Astrocyte of the spinal cord (primary cell): ENCODE measurements at places on chromosomes 1 and 21.

GRCh38 chr1:219413536-219413935, 199.4 kb downstream of the ZC3H11B start:
- DNase-seq = no peak

DNA sequence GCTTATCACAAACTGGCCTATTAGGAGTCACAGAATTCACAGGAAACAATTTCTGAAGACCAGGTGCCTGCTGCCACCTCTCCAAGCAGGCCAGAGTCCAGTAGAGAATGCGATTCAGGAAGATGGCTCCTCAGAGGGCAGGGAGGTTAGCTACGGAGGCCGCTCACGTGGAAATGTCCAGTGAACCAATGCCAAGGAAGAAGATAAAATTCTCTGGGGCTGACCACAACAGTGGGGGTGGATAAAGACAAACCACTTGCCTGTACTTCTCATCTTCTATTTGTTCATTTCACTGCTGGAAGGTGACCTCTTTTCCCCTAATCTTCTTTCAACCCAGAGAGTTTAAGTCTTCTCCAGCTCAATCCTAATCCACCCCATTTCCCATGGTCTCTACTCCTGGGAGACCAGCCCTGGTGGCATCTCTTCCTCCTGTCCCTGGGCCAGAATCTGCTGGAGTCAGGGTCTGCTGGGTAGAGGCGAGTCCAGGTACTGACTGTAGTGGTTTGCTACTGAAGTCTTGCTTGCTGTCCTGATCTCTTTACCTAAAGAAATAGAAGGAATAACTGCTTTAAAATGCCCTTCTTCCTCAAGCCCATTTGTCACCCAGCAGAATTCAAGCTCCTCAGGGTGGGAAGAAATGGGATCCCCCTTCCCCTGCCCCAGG, 3.2 kb downstream of the PSRC1 start:
- DNase-seq = no peak

- no peak for DNase-seq
These were observed 46.4 kb upstream of the SOD1 start for GRCh38 chr21:31612894-31613785.

- peak; percentile 68 for DNase-seq
These were observed 55.7 kb upstream of the ETV3 start for GRCh38 chr1:157193702-157194391.

GRCh38 chr1:181255270-181255929, 166.9 kb downstream of the IER5 start:
- DNase-seq = peak; percentile 93

DNA sequence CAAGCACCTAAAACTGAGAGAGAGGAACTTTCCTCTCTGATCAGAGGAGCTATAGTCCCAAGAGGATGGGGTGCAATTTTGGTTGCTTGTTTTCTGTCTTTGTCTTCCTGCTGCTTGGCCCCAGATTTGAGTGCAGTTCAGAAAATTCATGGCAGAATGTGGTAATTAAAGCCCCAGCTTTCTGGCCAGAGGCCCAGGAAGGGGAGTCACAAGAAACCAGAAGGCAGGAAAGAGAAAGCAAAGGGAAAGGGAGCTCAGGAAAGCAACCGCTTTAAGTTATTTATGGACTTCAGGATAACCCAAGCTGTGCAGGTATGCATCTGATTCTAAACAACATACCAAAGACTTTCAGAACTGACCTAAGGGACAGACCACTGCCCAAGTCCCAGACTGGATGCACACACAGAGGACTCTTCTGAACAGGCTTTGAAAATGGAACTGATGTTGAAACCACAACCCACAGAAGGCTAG, 88.8 kb downstream of the ST3GAL3 start:
- peak; percentile 93 for DNase-seq

DNA sequence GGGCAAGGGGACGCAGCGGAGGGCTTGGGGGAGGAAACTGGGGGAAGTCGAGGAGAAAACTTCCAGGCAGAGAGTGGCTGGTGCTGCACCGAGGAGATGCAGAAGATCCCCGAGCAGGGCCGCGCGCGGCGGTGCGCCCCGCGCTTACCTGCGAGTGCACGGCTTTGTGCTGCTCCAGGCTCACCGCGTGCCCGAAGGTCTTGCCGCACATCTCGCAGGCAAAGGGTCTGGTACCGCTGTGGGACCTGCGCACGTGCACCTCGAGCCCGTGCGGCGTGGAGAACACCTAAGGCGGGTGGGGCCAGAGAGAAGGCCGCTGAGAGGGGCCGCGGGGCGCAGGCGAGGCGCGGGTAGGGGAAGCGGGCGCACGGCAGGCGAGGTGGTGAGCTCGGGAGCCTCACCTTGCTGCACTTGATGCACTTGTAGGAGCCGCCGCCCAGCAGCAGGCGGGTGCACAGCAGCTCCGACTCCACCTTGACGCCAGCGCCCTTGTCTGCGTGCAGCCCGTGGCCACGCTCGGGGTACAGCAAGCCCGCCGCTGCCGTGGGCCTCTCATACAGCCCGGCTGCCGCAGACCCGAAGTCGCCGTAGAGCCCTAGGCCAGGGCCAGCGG, 6.4 kb downstream of the GFI1 start:
- DNase-seq = no peak

DNA sequence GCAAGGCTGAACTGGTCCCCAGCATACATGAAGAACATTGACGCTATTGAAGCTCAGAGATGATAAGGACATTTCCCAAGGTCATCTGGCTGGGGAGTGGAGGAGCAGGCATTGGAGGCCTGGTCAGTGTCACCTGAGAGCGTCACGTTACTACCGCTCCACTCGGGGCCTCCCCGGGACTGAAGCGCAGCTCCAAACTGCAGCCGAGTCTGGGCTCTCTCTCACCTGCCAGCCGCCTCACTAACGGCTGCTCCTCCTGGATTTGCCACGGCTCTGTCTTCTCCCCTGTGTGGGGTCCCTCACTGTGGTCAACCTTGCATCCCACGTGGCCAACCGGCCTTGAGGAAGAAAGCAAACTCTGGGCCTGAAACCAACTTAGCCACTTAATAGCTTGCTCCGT, 111.3 kb downstream of the ADSS2 start:
- no peak for DNase-seq

GRCh38 chr1:119506941-119507340, at the start of gene HSD3B1:
TSS of gene HSD3B1 (plus strand) at chr1:119507210. CDS start at chr1:119507477, 267 bp downstream.
- no peak for DNase-seq

DNA sequence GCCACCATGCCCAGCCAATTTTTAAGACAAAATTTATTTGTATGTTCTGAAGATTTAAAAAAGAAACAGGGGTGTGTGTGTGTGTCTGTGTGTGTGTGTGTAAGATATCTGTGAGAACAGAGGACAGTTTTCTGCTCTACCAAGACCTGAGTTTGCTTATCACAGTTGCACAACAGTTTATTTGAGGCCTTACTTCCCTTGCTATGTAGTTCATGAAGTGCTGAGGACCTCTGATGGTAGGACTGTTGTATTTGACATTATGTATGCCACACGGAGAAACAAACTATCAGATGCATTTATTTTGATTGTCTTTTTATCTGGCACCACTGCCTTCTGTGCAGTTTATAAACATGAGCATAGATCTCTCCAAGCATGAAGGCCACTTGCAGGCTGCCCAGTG, 355.2 kb downstream of the PBX1 start:
- DNase-seq = peak; percentile 12

- DNase-seq = no peak
These were observed 301.7 kb upstream of the LYPLAL1 start for GRCh38 chr1:218872026-218872425.

DNA sequence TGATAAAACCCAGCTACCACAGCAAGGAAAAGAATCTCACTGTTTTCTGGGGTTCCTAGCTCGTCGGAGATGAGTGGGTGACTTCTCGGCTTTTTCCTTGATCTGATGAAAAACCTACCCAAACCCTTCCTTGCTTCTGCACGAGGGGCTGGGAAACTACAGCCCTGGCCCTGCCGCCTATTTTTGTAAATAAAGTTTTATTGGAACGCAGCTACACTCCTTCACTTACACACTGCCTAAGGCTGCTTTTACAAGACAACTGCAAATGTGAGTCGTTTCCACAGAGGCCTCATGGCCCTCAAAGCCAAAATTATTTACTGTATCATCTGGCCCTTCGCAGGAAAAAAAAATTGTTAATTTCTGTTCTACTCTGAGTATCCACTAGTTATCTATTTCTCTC, 116.0 kb upstream of the TMPRSS2 start:
- no peak for DNase-seq

GRCh38 chr1:179337288-179337687, 28.5 kb upstream of the AXDND1 start:
- no peak for DNase-seq

- DNase-seq = no peak
These were observed 27.7 kb downstream of the DESI2 start for GRCh38 chr1:244680667-244681066.

DNA sequence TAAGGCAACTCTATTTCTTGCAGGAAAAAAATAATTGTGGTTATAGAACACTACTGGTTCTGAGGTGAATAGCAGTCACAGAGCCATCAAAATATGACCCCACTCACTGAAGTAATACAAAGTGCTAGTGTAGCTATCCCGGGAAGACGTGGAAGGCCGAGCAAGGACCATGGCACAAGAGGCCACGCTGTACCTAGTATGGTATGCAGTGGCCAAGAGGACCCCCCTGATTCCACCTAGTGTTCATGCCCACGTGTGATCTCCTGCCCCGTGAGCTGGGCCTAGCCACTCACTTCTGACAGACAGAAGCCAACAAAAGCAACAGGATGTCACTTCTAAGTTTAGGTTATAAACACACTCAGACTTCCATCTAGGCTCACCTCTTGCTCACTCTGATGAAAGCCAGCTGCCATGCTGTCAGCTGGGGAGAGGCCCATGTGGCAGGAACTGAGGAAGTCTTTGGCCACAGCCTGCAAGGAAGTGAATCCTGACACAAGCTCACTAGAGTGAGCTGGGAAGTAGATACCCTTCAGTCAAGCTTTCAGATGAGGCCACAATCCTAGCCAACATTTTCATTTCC, 21.7 kb upstream of the LSS start:
- no peak for DNase-seq

DNA sequence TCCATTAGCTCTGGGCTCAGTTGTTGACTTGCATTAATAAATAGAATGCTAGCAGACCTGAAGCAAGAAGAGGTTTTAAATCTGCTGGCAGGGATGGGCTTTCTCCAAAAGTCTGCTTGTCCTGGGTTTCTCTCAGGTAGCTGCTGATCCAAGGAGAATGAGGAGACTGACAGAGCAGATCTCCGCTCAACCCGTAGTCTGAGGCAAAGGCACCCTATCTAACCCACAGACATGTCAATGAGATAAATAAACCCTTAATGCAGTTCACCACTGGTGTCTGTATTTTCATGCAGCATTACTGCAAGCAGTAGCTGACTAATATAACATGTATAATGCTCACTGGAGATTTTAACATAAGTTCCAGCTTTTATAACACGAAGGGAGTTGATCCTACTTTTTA, 44.1 kb upstream of the RGS21 start:
- DNase-seq = no peak

- DNase-seq = peak; percentile 94
These were observed 49.8 kb downstream of the KCNJ15 start for GRCh38 chr21:38306433-38307141.

- no peak for DNase-seq
These were observed 780 bp upstream of the RBM15 start for GRCh38 chr1:110338309-110338885.

DNA sequence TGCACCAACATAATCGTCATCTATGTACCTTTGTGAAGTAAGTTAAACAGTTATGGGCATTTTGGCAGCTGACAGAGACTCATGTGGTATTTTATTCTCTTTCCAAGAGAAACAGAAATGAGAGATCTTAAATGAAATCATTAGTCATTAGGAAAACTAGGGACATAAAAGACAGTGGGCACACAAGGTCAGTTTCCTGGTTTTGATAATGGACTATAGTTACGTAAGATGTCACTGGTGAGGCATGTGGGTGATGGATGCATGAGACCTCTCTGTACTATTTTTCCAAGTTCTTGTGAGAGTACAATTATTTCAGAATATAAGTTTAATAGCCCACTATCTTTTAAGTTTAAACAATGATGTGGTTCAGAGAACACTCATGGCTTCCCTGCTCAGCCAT, 216.9 kb downstream of the APP start:
- peak; percentile 37 for DNase-seq

- peak; percentile 35 for DNase-seq
These were observed 516 bp downstream of the TBX15 start for GRCh38 chr1:118987468-118988185.

GRCh38 chr1:111538343-111539025, 35.1 kb upstream of the ADORA3 start:
- peak; percentile 77 for DNase-seq

DNA sequence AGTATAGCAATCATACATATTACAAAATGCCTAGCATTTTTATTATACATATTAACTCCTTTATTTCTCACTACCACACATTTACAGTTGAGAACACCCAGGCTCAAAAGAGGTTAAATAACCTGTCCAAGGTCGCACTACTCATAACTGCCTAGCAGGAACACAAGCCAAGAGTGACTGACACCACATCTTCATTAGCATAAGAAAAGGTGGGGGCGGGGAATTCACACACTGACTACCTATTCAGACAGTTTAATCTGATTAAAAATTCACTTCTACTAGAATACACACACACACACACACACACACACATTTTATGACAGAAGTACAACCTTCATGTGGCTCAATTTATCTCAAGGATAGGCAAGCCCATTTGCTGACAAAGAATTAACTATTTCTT, 77.8 kb upstream of the CACHD1 start:
- no peak for DNase-seq

DNA sequence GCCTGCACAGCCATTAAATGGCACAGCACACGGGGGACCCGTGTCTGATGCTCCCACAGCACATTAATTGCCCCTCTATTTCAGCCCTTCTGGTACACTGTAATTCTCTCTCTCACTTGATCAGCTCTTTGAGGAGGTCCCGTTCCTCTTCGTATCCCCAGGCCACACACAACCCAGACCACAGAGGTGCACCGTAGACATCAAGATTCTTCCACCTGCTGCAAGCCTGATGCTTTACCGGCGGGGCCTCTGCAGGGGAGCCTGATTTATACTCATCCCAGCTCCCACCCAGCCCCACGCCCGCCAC, 759 bp downstream of the SMYD3 start:
- no peak for DNase-seq

- no peak for DNase-seq
These were observed 16.7 kb upstream of the IL10RB start for GRCh38 chr21:33249331-33250002.

DNA sequence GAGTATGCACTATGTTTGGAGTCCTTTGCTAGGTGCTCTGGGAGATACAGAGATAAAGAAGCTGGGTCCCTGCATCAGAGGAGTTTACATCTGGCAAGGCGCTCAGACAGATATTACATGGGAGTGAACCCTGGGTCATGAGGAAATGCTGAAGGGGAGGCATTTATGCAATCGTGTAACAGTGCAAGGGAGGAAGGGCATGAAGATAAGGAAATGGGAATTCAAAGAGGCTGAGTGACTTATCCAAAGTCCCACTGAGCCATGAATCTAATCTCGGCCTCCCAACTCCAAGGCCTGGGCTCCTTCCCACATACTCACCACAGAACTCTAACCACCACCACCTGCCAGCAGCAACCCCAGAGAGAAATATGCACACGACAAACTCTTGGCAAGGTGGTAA, 51.6 kb downstream of the FAM163A start:
- DNase-seq = peak; percentile 22

GRCh38 chr1:163747261-163747660, 425.5 kb downstream of the NUF2 start:
- DNase-seq = peak; percentile 13

GRCh38 chr1:164891615-164892014, 332.6 kb downstream of the PBX1 start:
- no peak for DNase-seq

- peak; percentile 25 for DNase-seq
These were observed 317.0 kb downstream of the USP25 start for GRCh38 chr21:16046656-16047330.

- DNase-seq = peak; percentile 91
These were observed 9.7 kb downstream of the ZMPSTE24 start for GRCh38 chr1:40267767-40268187.
